CD4-positive, alpha-beta T cell treated with Interleukin-2 at 100 ng/mL for 4 hours (primary cell): ENCODE measurements at places on chromosomes 7 and 10.
A peak's percentile ranks its signal among the peaks of the same experiment; 100 is the strongest.

DNA sequence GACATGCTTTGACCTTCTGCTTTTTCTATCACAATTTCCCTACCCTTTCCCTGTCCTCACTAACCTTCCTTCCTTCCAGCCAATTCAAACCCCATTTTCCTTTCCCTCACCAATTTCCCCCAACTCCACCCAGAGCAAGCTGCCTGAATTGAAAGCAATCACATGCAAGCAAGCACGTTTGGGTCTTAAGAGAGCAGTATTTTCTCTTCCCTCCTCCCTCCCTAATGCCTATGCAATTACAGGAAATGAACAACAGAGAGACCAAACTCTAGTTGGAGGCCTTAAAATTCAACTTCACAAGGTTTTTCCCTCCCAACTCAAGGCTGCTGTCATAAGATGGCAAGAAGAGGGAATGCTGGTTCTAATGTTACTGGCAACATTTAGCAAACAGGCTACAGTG lies 117.2 kb downstream of the MYOF start:
- no peak for DNase-seq

GRCh38 chr10:7318836-7319235 lies 92.0 kb downstream of the SFMBT2 start:
- no peak for DNase-seq

DNA sequence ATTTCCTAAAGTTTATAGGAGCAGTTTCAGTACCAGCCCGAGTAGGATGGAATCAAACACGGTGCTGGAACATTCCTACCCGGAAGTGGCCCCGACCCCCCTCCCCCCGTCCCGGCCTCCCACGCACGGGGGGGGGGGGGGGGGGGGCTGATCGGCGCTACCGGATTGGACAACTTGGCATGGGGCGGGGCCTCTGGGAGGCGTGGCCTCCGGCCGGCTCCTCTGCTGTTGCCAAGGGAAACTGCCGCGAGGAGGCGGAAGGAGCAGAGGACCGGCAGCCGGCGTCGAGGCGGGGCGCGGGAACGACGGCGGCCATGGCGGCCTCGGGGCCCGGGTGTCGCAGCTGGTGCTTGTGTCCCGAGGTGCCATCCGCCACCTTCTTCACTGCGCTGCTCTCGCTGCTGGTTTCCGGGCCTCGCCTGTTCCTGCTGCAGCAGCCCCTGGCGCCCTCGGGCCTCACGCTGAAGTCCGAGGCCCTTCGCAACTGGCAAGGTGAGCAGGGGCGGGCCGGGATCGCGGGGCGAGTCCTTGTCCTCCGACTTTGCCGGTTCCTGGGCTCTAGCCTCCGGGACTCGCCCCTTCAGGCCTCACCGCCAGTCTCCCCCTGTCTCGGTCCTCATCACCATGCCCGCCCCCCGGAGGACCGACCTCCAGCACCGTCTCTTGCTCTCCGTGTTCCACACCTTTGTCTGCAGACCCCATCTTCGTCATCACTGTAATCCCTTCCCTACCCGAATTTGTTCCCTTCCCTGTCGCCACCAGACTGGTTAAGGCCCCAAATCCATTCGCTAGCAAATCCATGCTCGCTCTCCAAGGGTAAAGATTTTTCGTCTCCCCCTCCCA lies at the start of gene RHBDD2:
TSS of gene RHBDD2 (plus strand) at position 266 of the 843 bp plus-strand sequence. CDS start at position 315, 49 bp downstream.
- peak; percentile 97 for DNase-seq

DNA sequence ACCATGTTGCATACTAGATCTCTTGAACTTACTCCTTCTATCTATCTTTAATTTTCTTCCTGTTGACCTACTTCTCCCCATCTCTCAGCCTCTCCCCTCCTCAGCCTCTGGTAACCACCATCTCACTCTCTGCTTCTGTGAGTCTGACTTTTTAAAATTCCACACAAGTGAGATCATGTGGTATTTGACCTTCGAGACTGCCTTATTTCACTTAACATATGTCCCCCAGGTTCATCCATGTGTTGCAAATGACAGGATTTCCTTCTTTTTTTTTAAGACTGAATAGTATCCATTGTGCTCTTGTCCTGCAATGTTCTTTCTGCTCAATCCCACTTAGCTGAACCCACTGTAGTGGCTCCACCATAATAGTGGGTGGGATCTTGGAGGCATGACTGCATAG lies 51.4 kb upstream of the DNAJC1 start:
- DNase-seq = no peak

- DNase-seq = peak; percentile 39
Measured at GRCh38 chr7:50660040-50660829, 95.0 kb upstream of the DDC start.

DNA sequence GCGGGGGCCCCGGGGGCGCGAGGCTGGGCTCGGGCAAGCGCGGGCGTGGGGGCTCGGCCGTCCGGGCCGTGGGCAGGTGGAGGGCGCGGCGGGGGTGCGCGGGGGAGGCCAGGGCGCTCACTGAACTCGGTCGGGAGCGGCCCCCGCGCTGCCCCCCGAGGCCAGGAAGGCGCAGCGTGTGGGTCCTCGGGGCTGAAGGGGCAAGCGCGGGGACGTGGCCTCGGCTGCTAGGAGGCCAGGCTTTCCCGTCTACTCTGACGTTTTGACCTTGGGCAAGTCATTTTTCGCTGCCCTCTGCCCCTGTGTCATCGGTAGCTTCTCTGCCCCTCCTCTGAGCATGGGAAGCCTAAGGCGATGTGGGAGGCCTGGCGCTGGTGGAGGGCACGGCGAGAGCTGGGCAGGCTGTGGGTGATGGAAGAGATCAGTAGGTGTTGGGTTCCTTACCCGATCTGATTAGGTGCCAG lies 441 bp downstream of the FBH1 start:
- DNase-seq = peak; percentile 13
